ENCODE measurements at places on chromosomes 2 and 18.

DNA sequence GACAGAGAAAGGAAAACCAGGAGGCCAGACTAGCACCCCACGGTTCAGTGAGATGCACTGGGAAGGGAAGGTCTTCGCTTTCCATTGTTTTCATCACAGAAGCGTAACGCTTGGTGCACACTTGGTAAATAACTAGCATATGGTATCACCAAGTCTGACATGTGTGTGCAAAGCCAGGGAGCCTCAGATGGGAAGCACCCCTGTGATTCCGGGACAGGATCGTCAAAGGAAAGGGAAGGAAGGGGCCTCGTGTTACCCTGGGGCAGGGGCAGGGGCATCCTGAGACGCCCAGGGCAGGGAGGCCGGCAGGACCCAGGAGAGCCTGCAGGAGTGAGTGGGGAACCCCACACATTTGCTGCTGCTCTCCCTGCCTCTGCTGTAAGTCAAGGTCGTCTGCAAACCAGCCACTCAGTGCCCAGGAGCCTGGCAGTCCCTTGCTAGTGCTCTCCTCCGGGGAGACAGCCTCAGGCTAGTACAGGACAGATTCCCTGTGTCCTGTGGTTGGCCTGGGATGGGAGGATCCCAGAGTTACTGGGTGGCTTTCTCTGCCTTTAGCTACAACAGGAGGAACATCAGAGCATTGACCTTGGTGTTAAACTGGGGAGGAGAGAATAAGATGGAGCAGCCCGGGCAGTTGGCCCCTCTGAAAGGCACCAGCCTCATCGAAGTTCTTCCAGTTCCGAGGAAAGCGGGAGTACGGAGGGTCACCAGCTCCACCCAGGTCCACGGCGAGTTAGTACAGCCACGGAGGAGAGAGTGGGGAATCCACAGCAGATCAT, 192.5 kb downstream of the NDUFA10 start:
- DNase-seq: no peak

DNA sequence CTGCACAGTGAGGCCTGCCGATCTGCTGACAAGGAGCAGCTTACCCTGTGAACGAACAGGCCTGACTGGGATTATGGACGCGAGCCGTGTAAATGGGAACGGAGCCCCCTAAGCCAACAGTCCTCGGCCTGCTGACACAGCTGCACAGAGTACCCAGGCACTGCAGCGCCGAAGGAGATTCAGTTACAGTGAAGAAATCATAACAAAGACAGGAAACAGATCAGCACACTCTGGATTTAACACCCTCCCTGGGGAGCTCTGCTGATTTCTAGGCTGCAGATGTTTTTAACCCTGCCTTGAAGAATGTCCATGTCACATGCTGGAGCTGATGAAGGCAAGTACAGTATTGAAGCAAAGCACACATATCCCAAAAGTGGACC, 43.4 kb downstream of the COLEC12 start:
- no peak for DNase-seq

DNA sequence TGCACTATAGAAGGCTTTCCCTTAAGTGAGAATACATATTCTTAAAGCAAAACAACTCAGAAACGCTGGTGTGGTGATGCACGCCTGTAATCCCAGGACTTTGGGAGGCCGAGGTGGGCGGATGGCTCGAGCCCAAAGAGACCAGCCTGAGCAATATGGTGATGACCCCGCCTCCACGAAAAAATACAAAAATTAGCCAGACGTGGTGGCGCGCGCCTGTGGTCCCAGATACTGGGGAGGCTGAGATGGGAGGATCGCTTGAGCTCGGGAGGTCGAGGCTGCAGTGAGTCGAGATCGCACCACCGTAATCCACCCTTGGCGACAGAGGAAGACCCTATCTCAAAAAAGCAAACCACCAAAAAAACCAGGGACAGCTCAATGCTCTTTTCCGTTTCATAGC, 750 bp upstream of the CCDC150 start:
- no peak for DNase-seq

DNA sequence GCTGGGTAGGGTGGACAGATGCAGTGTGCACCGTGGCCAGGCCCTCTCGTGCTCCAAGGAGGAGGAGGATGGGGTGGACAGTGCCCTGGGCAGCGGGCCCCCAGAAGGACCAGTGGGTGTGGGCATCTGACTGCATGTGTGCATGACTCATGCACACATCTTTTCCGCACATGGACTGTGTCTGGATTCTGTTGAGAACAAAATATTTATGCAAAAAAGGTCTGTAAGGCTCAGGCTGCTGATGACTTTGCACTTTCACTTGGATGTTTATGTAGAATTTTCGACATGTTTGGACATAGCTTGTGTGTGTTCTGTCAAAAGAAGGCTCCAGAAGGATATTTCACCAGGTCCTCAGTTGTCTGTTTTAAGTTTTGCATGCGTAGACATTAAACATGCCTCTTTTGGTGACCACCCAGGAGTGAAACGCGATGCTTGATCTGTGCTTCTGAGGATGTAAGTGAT, 45.6 kb downstream of the MTCL1 start:
- peak; percentile 87 for DNase-seq

- DNase-seq: no peak
These were observed 1.3 kb downstream of the SLC20A1 start for GRCh38 chr2:112646791-112647689.

DNA sequence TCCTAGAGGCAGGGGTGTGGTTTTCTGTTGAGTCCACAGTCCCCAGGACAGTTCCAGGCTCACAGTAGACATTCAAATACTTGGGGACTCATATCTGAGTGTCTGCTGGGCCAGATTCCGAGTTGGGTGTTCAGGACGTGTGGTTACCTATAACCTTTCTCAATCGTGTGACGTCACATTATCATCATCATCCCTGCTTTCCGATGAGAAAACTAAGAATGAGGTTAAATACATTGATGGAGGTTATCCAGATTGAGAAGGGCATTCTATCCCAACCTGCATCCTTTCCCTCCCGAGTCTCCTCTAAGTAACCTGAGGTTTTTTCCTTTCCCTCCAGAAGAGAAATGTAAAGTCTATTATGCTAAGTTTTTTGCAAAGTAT, 204.6 kb downstream of the MGAT5 start:
- no peak for DNase-seq

DNA sequence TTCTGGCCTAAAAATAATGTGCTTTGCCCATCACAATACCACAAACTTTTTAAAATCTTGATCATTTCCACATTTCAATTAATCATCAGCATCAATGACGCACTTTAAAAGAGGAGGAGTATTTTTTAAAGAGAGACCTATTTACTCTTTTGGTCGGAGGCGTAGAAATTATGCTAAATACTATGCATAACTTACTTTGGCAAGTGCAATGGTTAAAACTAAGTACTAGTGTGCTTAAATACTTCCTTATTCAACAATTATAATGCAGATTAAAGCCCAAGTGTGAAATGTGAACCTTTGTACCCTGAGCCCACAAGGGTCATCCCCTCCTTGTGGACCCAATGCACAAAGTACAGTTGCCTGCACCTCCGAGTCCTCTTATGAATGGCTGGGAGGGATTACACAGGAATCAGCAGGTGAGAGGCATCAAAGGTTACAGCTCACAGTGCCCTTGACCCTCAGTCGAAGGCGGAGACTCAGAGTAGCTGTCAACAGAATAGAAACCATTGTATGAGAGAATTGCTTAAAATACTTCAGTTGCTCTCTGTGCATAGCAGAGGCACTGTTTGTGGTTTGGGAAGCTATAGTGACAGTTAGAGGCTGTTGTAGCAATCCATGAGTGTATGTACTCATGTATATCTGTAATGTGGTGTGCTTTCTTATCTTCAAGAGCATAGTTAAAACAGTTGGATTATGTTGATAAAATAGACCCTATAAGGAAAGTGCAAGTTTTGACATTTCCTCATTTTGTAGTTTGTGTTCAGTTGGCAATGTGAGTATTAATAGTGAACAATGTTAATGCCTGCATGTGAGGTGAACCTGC, 151.7 kb upstream of the ITGA4 start:
- no peak for DNase-seq

DNA sequence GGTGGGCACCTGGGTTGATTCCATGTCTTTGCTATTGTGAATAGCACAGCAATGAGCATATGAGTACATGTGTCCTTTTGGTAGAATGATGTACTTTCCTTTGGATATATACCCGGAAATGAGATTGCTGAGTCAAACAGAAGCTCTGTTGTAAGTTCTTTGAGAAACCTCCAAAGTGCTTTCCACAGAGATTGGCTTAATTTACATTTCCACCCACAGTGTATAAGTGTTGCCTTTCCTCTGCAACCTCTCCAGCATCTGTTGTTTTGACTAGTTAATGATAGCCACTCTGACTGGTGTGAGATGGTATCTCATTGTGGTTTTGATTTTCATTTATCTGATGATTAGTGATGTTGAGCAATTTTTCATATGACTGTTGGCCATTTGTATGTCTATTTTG, 194.8 kb downstream of the ZNF804A start:
- DNase-seq: no peak

DNA sequence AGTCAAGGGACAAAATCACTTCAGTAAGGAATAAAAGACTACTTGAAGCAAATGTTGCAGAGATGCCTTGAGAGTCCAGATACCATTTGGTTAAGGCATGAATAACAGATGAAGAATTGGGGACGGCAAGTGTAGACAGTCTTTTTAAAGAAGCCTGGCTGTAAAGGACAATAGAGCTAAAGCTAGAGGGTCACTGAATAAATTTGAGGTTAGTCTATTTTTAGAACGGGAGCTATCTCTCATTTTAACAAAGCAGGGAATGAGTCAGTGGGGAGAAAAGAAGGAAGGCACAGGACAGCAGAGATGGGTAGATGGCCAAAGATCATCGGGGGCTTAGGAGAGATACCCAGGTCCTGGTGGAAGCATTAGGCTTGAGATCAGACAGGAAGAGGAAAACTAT, 30.6 kb upstream of the CHN1 start:
- no peak for DNase-seq

GRCh38 chr2:10432311-10433181, 15.6 kb downstream of the ODC1 start:
- no peak for DNase-seq

DNA sequence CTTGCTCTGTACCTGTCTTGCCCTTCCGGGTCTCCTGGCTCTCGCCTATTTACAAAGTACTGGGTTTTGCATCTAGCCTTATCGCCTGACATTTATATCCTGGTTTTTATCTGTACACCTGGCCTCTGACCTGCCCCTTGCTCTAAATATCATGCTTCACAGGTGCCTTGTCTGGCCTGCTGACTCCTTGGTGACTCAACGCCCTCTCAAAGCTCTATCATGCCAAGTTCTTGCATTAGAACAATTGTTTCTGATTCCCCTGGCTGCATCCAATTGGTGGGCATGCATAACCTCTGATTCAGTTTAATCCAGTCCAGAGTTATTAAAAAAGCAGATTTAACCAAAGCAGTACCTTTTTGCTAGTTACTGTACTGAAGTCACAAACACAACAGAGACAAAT, 113.9 kb upstream of the CCDC68 start:
- DNase-seq: no peak

GRCh38 chr2:184416146-184416913, 182.0 kb upstream of the ZNF804A start:
- DNase-seq: no peak

GRCh38 chr2:109084341-109084740, 44.7 kb upstream of the SH3RF3 start:
- no peak for DNase-seq

- no peak for DNase-seq
These were observed 85.3 kb downstream of the FEZ2 start for GRCh38 chr2:36512705-36513104.

DNA sequence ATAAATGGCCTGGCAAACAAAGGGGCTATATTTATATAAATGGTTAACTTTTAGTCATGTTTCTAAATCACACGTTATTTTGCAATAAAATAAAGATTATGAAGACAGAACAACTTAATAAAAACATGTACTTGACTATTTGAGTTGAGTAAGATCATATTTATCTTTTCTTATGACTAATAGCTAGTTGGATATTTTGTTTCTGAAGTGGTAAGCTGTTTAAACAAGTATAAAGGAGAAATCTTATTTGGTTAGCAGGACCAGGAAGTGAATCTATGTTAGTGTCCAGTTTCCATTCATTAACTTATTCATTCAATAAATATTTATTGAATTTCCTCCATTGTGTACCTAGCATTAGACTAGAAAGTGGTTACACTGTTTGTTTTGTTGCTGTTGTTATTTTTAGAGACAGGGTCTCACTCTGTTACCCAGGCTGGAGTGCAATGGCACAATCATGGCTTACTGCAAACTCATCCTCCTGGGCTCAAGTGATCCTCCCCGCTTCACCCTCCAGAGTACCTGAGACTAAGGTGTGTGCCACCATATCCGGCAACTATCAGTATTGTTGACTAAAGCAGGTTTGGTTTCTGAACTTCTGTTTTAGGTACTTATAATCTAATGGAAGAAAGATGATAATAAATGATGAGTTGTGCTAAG, 312.6 kb downstream of the DPP10 start:
- DNase-seq: no peak

- no peak for DNase-seq
These were observed 15.6 kb upstream of the PPP1CB start for GRCh38 chr2:28736034-28736433.

- peak; percentile 81 for DNase-seq
These were observed 1.2 kb downstream of the CFLAR start for GRCh38 chr2:201116959-201117734.

DNA sequence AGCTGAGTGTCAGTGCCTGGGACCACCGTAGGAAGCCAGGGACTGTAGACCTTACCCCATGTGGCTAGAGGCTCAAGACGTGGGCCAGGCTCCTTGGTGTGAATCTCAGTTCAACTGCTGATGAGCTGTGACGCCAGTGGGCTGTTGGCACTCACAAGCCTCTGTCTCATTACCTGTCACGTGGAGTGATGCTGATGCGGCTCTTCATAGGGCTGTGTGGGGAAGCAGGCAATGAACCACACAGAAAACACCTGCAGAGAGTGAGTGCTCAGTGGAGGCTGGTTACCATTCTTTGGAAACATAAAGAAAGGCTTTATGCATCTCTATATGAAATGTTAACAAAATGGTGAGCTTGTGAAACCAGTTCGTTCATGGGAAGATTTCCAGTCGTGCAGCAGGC, 36.1 kb downstream of the CREG2 start:
- DNase-seq: no peak

DNA sequence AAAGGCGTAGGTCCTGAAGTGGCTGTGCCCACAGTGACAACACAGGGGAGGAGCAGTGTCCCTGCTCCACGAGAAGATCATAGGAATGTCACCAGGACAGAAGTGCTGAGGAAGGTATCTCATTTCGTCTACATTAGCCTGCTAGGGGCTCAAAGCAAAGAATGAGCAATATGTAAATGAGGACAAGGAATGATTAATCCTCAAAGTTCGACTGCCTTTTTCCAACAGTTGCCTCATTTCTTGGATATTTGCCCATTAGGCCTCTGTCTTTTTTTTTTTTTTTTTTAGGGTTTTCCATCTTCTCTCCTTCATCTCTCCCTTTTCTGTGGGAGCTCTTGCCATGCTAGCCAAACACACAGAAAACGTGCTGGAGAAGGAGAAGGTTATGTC, 105.2 kb upstream of the ARHGAP28 start:
- DNase-seq: peak; percentile 42

GRCh38 chr18:10055125-10055750, 141.4 kb downstream of the VAPA start:
- no peak for DNase-seq
